ENCODE measurements at places on chromosomes 6 and 20.
A peak's percentile ranks its signal among the peaks of the same experiment; 100 is the strongest.

GRCh38 chr6:112997421-112998085 is 650.4 kb downstream of the RFPL4B start:
- no peak for DNase-seq

GRCh38 chr20:2693286-2694007 is 867 bp downstream of the EBF4 start:
- DNase-seq = peak; percentile 52

DNA sequence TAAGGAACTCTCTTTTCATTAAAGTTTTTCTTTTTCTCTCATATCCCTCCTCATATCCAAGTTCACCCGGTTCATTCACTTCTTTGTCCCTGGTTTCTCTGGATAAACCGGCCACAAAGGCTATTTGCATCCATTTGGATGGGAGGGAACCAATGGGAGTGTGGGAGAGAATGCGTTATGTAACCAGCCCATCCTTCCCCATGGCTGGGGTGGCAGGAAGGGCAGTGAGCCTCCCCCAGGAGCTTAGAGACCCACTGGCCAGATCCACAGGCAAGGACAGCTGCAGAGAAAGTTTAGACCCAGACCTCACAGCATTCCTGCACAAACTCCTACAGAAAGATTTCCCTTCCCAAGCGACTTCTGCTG is 10.7 kb downstream of the CASS4 start:
- no peak for DNase-seq

DNA sequence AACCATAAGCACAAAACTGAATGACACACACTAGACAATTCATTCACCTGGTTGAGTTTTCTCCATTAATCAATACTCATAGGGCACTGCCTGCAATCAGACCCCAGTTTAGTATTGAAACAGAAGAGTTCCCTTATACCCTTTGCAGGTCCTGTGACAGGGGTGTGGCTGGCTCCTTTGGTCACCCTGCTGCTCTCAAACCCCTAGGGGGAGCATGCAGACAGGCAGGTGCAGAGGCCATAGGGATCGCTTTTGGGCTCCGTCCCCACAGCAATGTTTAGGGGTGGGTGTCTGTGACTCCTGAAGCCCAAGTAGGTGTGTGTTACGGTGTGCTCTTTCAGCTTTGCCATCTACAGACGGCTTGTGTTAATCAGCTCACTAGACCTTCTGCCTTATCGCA is 210.4 kb downstream of the CENPW start:
- DNase-seq = no peak

GRCh38 chr6:36319436-36319762 is 17.3 kb downstream of the BNIP5 start:
- DNase-seq = no peak

DNA sequence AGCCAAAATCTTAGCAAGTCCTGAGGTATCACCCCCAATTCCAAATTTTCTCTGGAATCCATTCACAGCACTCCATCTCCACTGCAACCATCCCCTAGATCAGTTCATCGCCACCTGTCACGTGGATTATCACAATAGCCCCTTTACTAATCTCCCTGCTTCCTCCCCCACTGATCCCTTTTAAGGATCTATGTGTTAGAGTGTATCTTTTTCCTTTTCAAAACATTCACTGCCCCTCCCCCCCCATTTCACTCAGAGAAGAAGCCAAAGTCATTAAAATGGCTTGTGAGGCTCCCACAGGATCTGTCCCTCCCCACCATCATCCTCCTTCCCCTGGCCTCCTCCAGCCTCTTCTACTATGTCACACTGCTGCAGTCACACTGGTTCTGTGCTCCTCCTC is 18.4 kb upstream of the SPAG4 start:
- no peak for DNase-seq

DNA sequence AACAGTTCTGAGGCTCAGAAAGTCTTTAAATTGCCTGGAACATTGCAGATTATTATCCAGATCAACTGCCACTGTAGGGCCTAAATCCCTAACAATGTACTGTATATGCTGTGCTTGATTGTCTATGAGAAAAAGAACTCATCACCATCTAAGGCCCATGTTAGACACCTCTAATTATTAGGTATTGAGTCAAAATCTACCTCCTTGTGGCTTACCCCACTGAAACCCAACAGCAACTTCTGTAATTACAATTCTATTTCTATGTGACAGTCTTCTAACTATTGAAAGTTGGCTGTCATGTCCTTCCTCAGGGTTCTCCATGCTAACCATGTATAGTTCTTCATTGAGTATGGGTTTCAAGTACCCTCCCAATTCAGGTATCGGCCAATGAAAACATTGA is 13.9 kb downstream of the MCM9 start:
- no peak for DNase-seq

GRCh38 chr20:31809661-31810060 is 9.5 kb upstream of the MYLK2 start:
- DNase-seq = no peak

- no peak for DNase-seq
Measured at GRCh38 chr20:4470375-4470774, 251.3 kb upstream of the PRND start.

DNA sequence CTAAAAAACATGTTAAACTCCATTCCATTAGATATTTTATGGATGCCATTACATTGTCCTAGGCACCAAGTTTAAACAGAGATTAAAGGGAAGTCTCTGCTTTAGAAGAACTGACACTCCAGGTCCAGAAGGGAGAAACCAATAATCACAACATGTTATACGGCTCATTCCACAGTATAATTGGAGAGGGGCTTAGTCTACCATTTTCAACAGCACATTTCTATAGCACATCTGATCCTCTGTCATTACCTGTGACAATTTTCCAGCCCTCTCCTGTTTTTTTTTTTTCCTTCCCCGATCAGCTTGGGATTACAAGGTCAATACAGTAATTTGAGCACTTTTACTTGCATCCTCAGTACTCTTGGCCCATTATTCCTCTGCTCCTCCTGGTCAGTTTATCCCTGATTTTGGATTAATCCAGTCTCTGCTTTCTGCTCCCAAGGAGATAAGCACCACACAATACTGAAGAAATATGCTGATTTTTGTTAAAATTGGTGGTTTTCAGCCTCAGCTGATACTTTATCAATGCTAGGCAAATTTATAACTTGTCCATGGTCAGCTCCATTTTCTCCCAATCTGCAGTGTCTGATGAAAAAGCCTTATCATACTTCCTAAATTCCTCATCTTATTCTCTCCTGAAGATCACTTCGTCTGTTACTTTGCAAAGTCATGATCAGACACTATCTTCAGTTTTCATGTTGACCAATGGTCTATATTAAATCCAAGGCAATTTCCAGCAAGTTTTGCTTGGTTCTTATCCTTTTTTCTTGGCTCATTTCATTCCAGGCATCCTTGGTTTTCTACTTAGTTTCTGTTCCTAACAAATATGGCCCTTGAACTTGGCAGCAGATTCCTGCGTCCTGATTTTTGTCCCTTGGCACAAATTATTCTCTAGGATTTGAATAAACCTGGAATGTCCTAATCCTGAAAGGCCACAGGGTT is 30.8 kb upstream of the SYNCRIP start:
- DNase-seq = no peak

- no peak for DNase-seq
Measured at GRCh38 chr20:57426271-57426689, 35.1 kb downstream of the RBM38 start.

DNA sequence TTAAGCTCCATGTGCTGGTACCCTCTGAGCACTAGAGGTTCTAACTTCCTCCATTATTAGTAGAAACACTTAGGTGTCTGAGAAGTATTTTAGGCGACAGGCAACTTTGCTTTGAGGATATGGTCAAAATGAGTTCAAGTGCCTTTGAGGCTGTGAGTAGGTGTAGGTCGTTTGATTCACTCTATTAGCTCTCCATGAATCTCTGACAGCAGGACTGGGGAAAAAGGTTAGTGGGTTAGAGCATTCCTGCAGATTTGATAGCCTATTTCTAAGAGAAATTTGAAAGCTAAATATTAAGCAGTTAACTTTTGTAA is 45.9 kb downstream of the IGF2R start:
- no peak for DNase-seq

GRCh38 chr6:111858347-111858746 is 14.9 kb downstream of the FYN start:
- no peak for DNase-seq

- DNase-seq = no peak
Measured at GRCh38 chr6:89035252-89036101, 45.1 kb upstream of the PNRC1 start.

DNA sequence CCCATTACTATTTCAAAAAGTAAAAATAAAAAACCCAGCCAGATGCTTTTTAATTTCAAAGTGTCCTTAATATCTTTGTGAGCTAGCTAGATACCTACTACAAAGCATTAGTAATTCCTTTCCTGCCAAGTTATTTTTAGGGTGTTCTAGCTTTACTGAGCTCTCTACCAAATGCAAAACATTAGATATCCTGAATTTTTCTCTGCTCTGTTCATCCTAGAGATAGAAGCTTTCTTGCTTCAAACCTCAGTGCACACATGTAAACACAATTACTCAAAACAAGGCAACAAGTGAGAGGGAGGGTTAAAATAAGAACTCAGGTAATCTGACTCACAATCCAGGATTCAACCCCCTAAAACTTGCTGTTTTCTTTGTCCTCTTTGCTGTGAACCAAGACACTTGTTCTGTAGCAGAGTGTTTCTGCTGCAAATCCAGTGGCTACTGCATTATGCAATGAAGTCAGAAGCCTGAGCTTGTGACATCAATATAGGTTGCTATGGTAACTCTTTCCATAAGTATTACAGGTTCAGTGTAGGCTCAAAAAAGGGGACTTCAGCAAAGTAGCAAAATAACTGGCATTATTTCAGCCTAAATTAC is 72.6 kb upstream of the STXBP5 start:
- no peak for DNase-seq

GRCh38 chr6:48978016-48978415 is 485.0 kb downstream of the MMUT start:
- DNase-seq = no peak

DNA sequence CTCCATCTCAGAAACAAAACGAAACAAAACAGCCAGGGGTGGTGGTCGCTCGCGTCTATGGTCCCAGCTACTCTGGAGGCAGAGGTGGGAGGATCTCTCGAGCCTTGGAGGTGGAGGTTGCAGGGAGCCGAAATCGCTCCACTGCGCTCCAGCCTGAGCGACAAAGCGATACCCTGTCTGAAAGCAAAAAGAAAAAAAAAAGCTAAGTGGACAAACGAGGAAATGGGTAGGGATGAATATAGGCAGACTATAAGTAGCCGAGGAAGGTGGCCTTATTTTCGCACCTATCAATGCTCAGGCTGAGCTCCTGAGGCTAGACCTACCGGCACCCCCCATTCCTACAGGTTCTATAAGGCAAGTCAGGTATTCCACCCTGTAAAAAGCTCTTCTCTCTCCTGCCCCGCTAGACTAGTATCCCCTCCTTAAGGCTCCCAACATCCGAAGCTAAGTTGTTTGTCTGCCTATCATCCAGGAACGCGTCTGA is 650 bp upstream of the CASP8AP2 start:
- DNase-seq = no peak

- peak; percentile 45 for DNase-seq
Measured at GRCh38 chr6:68778356-68779020, 143.4 kb downstream of the ADGRB3 start.

DNA sequence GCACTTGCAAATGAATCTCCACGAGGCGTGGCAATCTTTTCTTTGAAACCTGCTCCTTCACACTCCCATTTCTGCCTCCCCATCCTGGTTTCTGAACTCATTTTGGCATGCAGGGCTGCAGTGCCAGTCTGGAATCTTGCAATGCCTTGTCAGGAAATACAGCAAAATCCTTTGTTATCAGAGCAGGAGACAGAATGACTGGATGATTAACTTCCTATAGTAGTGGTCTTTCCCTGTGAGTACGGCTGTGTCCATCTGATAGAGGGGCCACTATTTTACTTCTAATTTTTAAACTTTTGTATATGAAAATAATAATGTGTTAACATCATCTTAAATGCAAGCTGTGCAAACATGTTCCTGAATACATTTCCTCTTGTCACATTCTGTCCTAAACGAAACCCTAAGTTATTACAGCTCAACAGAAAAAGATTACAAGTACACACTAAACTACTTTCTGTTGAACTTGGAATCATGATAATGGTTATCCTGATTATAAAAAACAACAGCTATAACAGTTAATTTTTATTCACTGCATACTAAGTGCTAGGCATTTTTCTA is 140.2 kb downstream of the KIF13A start:
- DNase-seq = no peak

DNA sequence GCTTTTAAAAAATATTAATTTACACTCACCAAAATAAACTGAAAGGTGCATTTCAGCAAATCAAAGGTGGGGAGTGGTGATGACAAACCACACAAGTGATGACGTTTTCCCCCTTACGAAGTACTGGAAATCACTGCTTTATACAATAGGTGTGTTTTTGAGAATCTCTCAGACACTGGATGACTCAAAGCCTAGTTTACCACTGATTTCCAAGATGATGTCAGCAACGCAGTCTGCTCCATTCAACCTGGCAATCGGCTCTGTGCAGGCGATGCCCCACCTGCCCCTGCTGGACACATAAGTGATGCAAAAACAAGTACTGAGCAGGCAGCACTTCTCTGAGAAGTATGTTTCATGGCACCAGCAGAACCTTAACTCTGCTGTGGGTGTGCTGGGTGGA is 114.4 kb downstream of the SOD2 start:
- no peak for DNase-seq

DNA sequence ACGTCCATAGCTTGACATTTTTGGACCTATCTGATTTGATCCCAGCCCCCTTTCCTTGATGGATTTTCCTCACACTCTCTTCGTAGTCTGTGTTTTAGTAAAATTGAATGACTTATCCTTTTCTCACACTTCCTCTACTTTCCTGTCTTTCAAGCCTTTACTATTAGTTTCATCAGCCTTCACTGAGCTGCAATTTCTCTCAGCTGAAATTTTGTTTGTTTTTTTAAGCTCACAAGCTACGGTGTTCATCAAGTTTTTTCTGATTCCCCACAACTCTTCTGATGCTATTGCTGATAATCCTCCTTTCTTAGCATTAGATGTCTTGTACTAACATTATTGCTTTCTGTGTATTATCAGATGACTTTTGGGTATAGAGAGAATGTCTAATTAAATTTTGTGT is 263.7 kb downstream of the TBX18 start:
- no peak for DNase-seq

GRCh38 chr20:44151621-44152416 is 35.2 kb downstream of the JPH2 start:
- DNase-seq = no peak

DNA sequence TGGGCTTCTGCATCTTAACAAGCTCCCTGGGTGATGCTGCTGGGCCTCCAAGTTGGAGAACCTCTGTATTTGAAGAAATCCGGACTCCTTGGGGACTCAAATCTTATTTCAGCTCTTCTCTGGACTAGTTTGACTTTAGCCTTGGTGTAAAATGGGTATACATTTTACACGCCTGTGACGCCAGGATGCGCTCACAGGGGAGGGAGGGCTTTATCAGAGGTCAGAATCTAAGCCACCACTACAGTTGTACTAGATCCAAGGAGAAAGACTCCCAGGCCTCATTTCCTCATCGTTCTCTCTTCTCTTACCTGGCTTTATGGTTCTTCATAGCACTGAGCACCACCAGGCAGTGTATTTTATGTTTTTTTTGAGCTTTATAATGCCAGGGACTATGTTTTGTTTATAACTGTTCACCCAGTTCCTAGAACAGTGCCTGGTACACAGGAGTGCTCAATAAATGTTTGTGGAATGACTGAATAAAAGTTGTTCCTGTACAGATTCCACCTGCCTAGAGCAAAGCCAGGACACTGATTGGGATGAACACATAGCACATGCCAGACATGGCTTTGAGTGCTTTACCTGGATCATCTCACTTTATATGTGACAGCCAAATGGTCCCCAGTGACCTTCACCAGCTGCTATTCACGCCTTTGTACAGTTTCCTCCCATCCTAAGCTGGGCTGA is 5.1 kb upstream of the RBCK1 start:
- DNase-seq = no peak
